ENCODE measurements at places on chromosomes 13 and 19.
A peak's percentile ranks its signal among the peaks of the same experiment; 100 is the strongest.

DNA sequence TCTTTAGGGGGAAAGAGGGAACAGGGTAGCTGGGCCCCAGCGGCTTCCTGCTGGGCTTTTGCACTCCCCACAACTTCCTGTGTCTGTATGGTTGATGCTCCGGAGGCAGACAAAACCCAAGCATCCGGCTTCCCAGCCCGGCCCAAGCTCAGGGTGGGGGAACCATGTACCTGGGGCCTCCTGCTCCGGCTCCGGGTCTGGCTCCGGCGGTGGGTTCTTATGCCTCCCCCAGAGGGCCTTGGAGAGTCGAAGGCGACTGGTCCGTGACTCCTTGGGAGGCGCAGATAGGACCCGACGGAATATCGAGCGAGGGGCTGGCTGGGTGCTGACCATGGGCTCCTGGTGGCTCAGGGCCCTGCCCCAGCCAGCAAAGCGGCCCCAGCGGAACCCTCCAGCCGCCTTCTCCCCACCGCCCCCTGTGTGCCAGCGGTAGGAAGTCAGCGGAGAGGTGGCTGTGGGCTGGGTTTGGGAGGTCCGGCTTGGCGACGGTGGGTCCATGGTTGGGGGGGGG lies 428 bp downstream of the RASAL3 start:
- no peak for DNase-seq

GRCh38 chr19:49506575-49507105 lies 5.8 kb upstream of the FCGRT start:
- peak; percentile 61 for DNase-seq

- DNase-seq: peak; percentile 18
These were observed 3.1 kb downstream of the CARS2 start for GRCh38 chr13:110702591-110703526.

- no peak for DNase-seq
These were observed 40.7 kb upstream of the MCF2L start for GRCh38 chr13:112928020-112928971.

GRCh38 chr19:42038666-42039065 lies 31.3 kb downstream of the GRIK5 start:
- DNase-seq: no peak

GRCh38 chr19:12133069-12133468 lies 7.1 kb downstream of the ZNF20 start:
- peak; percentile 14 for DNase-seq

DNA sequence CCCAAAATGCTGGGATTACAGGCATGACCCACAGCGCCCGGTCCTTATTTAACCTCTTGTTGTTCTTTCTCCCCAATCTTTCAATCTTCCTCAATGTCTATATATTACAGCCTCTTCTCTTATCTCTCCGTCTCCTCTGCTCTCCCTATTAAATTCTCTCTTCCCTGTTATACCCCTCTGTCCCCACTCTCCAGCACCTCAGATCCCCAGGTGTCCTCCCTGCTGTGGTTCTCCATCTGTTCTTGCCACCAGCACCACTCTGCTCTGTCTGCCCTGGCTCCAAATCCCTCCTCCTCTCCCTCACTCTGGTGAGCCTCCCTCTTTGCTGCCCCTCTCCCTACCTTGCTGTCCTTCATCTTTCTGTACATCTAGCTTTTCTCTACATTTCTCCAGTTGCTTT lies 1.1 kb downstream of the ZNF600 start:
- DNase-seq: no peak

GRCh38 chr13:98026457-98026857 lies 73.0 kb downstream of the IPO5 start:
- peak; percentile 45 for DNase-seq
